ENCODE measurements at places on chromosomes 4 and X.

GRCh38 chrX:107135049-107135964 is 16.7 kb upstream of the RBM41 start:
- no peak for DNase-seq

- no peak for DNase-seq
These were observed 175.7 kb upstream of the TBC1D9 start for GRCh38 chr4:140931911-140932310.

DNA sequence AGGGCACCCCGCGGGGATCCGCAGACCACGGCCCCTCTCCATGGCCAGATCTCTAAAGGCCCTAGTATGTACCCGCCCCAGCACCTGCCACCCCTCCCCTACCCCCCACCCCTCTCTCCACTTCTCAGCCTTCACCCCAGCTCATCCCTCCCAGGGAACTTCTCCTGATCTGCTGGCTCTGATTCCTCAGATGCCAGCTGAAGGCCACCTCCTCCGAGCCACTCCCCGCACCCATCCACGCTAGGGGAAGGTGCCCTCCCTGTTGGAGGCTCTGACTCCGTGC is 11.9 kb downstream of the PSAPL1 start:
- DNase-seq: no peak

- DNase-seq: no peak
These were observed 78.7 kb downstream of the CAPN6 start for GRCh38 chrX:111191598-111191997.

DNA sequence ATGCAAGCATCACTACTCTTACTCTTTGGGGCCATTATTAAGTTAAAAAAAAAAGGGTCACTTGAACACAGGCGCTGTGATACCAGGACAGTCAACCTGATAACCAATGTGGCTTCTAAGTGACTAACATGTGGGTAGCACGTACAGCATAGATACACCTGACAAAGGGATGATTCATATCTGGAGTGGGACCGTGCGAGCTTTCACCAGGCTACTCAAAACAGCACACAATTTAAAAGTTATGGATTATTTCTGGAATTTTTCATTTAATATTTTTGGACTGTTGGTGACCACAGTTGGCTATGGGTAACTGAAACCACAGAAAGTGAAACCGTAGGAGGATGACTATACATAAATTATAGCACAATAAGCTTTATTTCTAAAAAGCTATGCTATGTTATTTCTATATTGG is 113.8 kb upstream of the STIM2 start:
- DNase-seq: no peak

DNA sequence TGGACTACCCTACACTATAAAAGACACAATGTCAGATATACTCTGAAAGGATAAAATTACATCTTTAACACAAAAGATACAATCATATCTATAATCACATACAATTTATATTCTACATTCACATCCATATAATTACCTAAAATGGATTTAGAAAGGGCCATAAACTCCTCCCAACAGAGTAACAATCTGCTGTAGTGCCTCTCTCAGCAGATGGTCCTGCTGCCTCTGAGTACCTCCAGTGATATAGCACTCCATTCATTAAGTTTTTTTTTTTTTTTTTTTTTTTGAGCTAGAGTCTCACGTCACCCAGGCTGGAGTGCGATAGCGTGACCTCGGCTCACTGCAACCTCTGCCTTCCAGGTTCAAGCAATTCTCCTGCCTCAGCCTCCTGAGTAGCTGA is 7.4 kb downstream of the ANKRD37 start:
- DNase-seq: no peak

DNA sequence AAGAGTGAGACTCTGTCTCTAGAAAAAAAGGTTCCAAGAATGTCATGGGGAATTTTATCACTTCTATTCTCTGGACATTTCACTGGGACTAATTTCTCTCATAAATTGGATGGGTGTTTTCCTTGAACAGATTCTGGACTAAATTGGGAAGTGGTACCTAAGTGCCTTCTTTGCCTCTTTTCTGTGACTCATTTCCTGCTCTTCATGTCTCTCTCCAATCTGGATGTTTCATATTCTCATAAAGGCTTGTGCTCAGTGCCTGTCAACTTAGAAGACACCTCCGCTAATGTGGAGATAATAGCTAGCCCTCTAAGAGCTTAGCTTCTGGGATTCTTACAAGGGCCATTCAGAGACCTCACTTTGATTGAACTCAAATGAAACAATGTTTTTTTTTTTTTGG is 38.0 kb upstream of the IGFBP7 start:
- no peak for DNase-seq

GRCh38 chr4:176376032-176376614 is 56.4 kb downstream of the SPCS3 start:
- DNase-seq: no peak

DNA sequence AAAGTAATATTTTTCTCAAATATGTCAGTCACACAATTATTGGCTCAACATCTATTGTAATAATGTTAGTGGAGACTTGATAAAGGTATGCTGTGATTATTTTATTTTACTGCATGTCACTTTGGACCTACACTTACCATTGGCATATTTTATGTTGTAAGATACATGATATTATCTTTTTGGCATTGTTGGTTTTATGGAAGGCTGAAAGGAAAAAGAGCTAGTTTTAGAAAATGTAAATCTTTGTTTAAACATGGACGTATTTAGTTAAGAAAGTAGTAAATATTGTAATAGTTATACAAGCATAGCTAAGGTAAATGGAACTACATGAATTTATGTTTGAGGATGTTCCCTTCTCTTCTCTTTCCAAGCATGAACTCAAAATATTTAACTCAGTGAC is 1399.3 kb downstream of the STIM2 start:
- no peak for DNase-seq

DNA sequence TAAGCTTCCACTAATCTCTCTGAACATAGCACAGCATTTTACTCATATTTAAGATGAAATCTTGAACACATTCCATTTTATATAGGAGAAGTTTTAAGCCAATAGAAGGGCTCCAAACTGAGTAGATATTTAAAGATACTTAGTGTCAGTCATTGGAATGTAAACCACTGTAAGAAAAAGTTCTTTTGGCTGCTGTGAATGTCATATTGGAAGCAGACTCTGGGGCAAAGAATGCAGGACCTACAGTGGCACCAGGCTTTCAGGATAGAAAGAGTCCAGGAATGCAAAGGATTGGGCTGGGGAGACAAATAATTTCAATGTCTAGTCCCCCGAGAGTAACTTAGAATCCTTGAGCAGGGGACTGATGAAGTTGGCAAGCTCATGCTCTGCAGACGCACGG is 1047.7 kb downstream of the STIM2 start:
- no peak for DNase-seq

GRCh38 chr4:146273204-146273901 is 59.0 kb downstream of the REELD1 start:
- DNase-seq: no peak

DNA sequence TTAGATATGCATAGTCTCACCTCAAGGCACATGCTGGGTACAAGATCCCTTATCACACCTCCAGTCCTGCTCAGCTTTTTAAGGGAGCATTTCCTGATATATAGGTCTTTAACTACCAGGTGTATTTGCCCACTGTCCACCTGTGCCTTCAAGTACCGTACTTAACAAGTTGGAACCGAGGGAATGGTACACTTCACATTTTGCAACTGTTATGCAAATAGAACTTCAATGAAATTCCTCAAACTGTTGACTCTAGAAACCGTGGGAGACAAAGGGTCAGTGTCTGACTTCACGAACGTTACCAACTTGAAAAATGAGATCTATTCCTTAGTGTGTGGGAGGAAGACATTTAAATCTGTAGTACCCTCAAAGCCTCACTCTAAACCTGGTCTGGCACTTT is 5.2 kb downstream of the TRIM2 start:
- DNase-seq: no peak

- no peak for DNase-seq
These were observed 199.5 kb upstream of the DIPK2B start for GRCh38 chrX:45400027-45400779.

DNA sequence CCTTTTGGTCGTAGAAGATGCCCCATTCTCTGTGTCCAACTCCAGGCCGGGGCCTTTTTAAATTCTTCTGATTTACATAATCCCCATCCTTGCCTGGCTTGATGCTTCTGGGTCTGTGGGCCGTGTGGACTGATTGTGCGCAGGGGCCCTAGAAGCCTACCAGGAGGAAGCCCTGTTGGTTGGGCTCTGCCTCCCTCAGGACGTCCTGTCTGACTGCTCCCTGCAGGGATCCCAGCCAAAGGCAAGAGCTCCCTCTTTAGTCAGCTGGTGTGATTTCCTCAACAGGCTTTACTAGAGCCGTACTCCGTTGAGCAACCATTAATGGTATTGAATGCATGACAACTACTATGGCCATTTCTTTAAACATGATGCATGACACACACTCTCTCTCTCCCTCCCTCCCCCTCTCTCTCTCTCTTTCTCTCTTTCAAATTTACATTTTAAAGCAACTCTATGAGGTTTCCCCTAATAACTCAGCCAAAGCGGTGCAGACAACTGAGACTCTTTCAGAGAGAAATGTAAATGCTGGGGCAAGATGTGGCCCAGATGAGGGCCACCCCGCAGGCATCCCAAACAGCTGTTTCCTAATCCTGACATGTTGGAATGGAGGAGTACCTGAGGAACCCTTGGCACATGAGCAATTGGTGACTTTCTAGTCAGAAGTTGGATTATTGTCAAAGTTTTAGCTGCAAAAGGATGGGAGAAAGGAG is 117.3 kb downstream of the DRD5 start:
- DNase-seq: no peak

DNA sequence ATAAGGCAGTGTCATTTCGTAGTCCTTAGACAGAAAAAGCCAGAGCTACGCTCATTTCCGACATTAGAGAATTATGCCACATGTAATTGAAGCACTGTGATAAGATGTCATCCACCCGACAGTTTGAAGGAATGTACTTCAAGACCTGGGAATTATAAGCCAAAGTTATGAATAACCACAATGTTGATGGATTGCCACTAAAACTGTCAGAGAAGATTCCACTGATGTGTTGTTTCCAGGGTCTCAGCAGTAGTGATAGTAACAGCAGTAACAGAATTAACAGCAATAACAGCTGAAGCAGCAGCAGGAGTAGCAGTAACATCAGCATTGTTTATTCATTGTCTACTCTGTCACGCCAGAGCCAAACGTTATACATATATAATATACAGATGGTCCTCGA is 24.7 kb downstream of the RAB33A start:
- DNase-seq: no peak

DNA sequence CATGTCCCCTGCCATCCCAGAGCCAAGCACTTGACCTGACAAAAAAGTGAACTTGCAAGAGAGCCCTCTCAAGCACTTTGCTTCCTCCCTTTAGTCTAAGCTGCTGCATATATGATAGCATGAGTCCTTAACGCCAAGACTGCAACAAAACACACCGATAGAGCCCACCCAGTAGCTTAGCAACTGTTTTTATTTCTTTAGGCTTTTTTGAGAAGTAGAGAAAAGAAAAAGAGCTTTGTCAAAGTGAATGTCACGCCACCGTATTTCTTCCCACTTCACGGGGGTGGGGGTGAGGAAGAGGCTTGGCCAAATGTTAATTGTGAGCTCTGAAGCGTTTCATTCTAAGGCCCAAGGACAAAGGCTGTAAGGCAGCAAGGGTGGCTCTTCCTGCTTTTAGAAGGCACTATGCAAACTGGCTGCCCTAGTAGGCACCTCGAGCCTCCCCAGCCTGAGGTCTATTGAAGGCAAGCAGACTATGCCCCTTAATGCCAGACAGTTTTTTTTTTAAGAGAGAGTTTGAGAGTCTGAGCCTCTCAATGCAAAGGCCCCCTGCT is 138.6 kb downstream of the HS6ST2 start:
- DNase-seq: no peak

- DNase-seq: no peak
These were observed 213.8 kb upstream of the FGF13 start for GRCh38 chrX:138925330-138925729.

- no peak for DNase-seq
These were observed 14.1 kb upstream of the CD99 start for GRCh38 chrX:2676794-2677675.

- no peak for DNase-seq
These were observed 939.8 kb downstream of the GLUD2 start for GRCh38 chrX:121987163-121987562.

GRCh38 chr4:140315970-140316369 is 57.5 kb upstream of the SCOC start:
- DNase-seq: no peak

GRCh38 chr4:76708971-76709771 is 188.8 kb downstream of the SOWAHB start:
- DNase-seq: no peak

DNA sequence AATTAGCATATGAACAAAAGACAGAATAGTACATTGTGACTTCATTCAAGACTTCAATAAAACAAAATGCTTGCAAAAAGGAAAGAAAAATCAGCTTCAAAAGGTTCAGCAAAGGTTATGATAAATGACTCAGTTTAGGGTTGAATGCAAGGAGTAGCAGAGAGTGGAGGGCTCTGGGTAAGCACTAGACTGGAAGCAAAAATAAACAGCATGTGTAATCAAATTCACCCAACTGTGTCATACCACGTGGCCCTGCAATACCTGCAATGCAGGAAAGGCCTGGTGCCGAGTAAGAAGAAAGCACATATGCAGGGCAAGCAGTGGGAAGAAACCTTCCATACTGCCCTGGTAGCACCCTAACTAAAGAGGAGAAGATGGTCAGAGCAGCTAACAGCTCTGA is 88.7 kb downstream of the ATP11C start:
- DNase-seq: no peak

DNA sequence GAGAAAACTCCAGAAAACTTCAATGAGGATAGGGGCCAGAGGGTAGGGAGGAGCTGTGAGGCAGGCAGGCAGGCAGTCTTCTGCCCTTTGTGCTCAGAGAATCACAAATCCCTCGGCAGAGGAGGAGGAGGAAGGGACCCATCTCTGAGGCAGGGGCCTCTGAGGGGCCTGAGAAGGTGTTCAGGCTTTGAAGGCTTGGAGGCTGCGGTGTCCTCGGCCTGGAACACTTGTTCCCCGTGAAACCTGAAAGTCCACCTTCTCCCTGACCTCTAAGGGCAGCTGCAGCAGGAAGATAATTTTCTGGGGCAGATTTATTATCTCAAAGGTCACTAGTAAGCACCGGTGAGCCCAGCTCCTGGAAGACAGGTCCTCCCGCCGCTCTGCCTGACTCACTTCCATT is 200.3 kb upstream of the BCOR start:
- DNase-seq: no peak

GRCh38 chr4:6688879-6689505 is 4.7 kb upstream of the S100P start:
- peak; percentile 82 for DNase-seq

- DNase-seq: no peak
These were observed 151.2 kb downstream of the DTHD1 start for GRCh38 chr4:36432586-36432985.

GRCh38 chr4:66574145-66574978 is 904.1 kb upstream of the EPHA5 start:
- no peak for DNase-seq

- no peak for DNase-seq
These were observed 1.6 kb downstream of the NHS start for GRCh38 chrX:17376431-17377077.

GRCh38 chr4:184751585-184751956 is 17.7 kb upstream of the CENPU start:
- DNase-seq: no peak

- no peak for DNase-seq
These were observed 39.9 kb downstream of the PDS5A start for GRCh38 chr4:39937683-39938268.

GRCh38 chr4:68535974-68536373 is 40.1 kb downstream of the UGT2B17 start:
- no peak for DNase-seq
